ENCODE measurements at places on chromosomes 7 and 10.

DNA sequence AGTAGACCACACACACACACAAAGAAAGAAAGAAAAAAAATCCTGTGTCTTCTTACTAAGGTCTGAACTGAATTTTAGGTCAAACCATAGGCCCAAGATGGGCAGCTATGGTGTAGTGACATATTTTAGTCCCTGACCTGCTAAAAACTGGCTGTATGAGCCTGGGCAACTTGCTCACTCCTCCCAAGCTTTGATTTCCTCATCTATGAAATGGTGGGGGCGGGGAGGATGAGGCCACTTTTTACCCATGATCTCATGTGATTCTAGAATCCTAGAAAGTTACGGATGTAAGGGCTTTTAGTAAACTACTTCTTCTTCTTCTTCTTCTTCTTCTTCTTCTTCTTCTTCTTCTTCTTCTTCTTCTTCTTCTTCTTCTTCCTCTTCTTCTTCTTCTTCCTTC lies 6.1 kb upstream of the CCL24 start:
- no peak for DNase-seq

DNA sequence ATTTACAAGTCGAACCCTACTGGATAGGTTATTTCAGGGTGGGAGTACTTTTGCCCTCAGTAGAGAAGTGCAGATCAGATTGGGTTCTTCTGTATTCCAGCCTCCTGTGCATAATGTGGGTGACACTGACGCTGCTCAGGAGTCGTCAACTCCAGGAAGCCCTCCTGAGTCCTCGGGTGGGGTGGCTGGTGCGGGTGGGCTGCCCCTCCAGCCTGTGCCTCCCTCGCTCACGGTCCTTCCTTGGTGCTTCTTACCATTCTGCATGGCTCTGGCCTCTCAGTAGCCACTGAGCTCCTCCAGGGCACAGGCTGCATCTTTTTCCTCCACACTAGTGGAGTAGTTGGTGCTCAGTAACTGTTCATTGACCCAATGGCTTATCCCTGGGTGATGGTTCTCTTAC lies 4.3 kb downstream of the CDH23 start:
- DNase-seq = no peak

GRCh38 chr10:96337106-96337505 lies 21.7 kb downstream of the OPALIN start:
- DNase-seq = no peak

- DNase-seq = no peak
Measured at GRCh38 chr7:96959135-96959534, 46.2 kb upstream of the DLX6 start.

GRCh38 chr7:1954366-1955004 lies 278.3 kb downstream of the MAD1L1 start:
- no peak for DNase-seq

GRCh38 chr10:62047228-62047892 lies 145.9 kb downstream of the ARID5B start:
- DNase-seq = peak; percentile 53

GRCh38 chr7:142899661-142900060 lies 14.1 kb upstream of the TRPV6 start:
- no peak for DNase-seq

GRCh38 chr7:35755711-35756110 lies 45.1 kb upstream of the SEPTIN7 start:
- no peak for DNase-seq

DNA sequence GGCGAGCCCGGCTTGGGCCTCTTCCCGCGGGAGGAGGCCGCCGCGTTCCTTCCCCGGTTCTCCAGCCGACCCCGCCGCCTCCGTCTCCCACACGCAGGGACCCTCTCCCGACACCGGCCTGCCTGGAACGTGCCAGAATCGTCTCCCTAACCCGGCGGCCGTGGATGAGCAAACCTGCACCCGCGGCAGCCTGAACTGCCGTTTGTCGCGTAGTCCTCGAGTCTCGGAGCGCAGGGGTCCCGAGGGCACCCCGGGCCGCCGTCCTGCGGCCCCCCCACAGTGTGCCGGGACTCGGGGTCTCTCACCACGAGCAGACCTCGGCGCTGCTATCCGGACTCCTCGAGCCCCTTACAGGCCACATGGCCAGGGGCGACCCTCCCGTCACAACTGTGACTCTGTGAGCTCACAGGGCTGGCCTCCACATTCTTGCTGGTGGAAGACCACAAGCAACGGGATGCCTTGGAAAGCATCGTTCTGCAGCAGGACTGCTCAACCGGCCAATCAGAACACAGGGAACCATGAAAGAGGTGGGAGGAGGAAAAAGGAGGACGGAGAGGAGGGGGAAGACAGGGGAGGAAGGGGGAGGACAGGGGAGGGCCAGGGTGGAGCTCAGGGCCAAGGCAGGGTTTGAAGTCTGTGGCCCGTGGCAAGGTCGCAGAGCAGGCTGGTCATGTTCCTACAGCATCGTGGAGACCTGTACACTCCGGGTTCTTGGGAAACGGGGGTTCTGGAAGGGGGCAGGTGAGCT lies 276.9 kb downstream of the DNAJB6 start:
- DNase-seq = no peak

DNA sequence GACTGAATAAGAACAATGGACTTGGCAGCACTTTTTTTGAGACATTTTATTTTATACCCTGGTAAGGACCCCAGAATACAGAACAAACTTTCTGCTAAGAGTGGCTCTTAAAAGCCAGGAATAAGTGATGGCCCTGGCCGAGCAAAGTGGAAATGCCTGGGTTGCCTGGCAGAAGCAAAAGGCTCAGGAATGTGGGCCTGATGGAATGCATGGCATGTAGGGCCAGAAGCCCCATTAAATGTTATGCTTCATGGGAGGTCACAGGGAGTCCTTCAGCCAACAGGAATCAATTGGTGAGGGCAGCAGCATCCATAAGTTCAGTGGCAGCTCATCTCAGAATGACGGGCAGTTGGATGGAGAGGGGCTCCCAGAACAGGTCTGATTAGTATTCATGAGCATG lies 301.5 kb upstream of the CACNA2D1 start:
- peak; percentile 64 for DNase-seq

DNA sequence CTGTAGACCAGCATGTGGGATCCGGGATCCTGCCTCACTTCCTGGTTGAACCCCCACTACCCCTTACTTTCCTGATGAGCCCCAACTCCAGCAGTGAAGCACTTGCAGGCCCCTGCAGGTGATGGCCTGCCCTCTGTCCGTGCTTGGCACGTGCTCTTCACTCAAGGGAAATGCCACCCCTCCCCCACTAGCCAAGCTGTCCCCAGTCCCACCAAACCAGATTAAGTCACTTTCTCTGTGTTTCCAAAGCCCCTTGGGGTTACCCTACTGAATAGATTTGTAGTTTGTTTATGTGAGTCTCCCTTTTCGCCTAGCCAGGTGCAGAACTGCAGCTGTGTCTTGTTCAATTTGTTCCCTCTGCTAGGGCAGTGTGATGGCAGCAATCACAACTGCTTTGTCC lies 121.7 kb downstream of the WDFY4 start:
- DNase-seq = no peak

DNA sequence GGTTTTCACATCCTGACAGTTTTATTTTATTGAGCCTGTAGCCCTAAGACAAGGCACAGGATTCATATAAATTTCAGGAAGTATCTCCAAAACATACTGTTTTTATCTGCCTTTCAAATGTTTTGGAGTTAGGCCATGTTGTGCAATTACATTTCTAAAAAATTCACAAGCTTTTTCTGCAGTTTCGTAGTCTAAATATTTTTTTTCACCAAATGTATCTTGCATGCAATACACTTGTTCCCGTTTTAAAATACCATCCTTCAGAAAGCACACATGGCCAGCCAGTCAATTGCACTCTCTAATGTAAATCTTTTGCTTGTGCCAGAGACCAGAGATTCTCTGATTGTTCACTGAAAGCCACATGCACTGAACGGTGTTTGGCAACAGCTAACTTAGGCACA lies 161.5 kb upstream of the PRKCQ start:
- peak; percentile 62 for DNase-seq

GRCh38 chr7:108205311-108205710 lies 75.2 kb upstream of the LAMB4 start:
- no peak for DNase-seq

- DNase-seq = no peak
Measured at GRCh38 chr10:130016095-130016494, 52.0 kb upstream of the EBF3 start.

DNA sequence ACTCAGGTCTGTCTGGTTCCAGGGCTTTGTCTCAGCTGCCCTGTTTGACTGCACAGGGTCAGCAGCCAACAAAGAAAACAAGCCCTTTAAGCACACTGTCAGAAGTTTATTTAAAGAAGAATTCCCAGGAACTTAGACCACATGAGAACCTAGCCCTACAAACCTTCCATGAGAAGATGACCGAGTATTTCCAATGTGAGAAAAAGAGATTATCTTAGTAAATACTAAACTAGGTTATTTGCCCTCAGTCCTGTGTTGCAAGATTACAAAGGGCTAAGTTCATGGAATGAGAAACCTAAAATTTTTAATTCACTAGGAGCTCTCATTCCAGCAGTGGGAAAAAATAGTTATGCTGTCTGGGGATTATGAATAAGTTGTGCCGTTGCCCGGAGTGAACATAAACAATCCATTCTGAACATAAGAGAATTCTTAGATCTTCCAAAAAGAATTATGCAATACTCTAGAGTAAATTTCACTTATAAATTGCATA lies 46.7 kb downstream of the NOC3L start:
- peak; percentile 84 for DNase-seq

Data from EH (cell line).